ENCODE measurements at places on chromosomes 2 and 18.

GRCh38 chr2:15189216-15189615, 371.9 kb downstream of the NBAS start:
- peak; percentile 29 for DNase-seq

- DNase-seq = no peak
Measured at GRCh38 chr2:98561902-98562695, 46.2 kb downstream of the COA5 start.

GRCh38 chr2:224145751-224146355, 106.8 kb upstream of the SERPINE2 start:
- peak; percentile 84 for DNase-seq

DNA sequence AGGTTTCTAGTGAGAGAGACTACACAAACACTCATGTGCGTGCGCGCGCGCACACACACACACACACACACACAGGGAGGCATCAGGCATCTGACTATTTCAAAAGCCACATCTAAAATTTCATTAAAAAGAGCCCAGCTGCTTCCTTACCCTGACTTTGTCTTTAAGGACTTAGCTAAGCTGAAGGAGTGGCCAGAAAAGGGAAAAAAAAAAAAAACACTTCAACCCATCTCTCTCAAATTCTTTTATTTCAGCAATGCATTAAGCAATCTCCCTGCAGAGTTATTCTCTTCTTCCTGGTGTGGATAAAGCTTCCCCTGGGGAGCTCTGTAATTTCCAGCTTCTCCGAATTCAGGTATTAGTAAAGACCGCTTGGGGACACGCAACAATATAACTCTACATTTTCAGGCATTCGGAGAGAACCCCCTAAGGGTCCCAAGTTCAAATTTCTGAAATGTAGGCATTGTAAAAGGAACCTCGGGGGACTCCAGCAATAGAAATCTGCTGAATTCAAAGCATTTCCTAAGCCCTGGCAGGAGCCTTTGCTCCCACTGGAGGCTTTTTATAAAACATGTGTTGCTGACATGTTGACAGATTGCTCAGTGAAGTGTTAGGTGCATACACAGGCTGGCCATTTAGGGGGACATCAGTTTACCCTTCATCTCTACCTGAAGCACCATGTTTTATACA, 67.0 kb downstream of the ZNF521 start:
- DNase-seq = peak; percentile 56

DNA sequence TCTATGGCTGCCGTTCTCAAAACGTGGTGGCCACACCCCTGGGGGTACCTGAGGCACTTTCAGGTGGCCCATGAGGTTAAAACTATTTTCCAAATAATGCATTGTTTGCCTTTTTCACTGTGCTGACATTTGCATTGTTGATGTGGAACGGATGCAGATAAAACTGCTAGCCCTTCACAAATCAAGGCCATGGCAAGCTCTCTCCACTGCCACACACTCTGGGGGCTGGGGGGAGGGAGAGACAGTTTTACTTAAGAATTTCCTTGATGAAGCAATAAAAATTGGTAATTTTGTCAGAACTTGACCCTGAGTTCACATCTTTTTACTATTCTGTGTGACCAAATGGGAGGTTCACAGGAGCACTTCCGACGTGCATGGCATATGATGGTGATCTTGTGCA, 22.0 kb upstream of the TGIF1 start:
- DNase-seq = no peak

GRCh38 chr18:63112706-63113105, 206.9 kb downstream of the BCL2 start:
- no peak for DNase-seq

- no peak for DNase-seq
Measured at GRCh38 chr2:4662161-4662779, 958.9 kb downstream of the DCDC2C start.

- DNase-seq = no peak
Measured at GRCh38 chr18:28284132-28284531, 107.2 kb upstream of the CDH2 start.

DNA sequence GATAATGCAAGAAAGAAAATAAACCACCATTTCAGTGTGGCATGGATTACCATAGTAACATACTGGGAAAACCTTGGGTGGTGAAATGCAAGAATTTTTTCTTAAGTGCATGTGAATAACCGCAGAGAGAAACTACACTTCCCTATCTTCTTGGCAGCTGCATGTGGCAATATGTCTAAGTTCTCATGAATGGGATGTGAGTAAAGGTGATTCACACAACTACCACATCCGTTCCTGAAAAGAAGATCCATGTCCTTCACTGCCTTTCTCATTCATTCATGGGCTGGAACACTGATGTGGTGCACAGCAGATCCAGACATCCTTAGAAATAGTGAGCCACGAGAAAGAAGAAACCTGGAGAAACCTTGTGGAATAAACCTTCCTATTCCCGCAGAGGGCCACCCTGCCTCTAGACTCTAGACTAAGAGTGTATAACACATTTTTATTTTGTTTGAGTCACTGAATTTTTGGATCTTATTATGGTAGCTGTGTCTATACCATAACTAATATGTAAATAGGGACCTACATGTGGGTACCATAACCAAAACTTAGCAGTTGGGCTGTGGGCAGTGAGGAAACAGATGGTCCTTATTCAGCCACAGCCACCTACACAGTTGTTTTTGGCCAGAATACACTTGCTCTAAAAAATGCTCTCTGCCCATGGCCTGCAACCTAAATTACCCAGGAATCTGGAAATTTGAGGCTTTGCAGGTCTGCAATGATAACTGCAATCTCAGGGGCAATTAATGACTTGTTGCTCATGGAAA, 573.3 kb downstream of the LRP1B start:
- peak; percentile 21 for DNase-seq

- no peak for DNase-seq
Measured at GRCh38 chr2:85761-86160, 39.5 kb upstream of the FAM110C start.

GRCh38 chr18:53780666-53781065, 443.8 kb downstream of the MBD2 start:
- DNase-seq = no peak

DNA sequence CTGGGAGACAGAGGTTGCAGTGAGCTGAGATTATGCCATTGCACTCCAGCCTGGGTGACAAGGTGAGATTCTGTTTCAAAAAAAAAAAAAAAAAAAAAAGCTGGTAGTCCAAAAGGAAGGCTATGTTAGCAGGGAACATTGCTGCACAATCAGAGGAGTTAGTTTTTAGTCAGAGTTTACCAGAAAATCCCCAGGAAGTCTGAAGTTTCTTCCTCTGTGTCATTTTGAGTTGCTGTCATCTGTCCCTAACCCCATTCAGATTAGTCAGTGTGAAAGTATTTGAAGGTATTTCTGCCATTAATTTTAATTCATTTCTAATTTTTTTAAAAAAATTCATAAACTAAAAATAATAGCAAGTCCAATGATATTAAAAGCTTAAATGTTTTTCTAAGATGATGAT, 33.5 kb upstream of the CERS6 start:
- DNase-seq = no peak

- no peak for DNase-seq
Measured at GRCh38 chr18:32956591-32957315, 183.9 kb upstream of the KLHL14 start.

DNA sequence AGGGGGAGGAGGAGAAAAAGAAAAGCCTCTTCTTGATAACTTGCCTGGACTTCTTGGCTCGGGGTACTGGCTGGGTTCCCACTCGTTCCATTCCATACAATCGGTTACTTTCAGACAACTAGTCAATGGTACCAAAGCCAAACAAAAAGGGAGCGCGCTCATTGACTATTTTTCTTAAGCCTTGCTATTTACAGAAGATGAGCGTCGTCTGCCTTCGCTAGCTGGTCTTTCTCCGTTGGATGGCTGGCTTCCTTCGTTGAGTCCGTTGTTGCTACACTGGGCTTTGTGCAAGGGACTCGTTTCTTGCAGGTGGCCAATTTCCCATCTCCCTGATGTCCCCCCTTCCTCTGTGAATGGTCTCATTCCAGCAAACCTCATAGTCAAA, 260.4 kb downstream of the ZNF516 start:
- DNase-seq = no peak

- DNase-seq = no peak
Measured at GRCh38 chr18:60266558-60266957, 106.0 kb downstream of the MC4R start.

DNA sequence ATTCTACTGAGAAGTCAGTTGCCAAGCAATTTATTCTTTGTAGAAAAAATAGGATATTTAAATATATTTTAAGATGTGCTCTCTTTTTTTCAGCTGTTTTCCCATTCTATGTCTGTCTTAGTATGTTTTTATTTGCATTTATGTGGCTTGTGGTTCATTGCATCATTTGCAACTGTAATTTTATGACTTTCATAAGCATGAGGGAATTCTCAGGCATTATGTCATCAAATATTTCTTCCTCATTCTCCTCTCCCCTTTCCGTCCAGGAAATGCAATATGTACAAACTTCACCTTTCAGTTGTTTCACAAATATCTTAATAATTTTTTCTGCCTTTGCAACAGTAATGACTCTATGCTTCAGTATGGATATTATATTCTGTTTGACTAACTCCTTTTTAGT, 560.2 kb upstream of the LRATD1 start:
- no peak for DNase-seq

DNA sequence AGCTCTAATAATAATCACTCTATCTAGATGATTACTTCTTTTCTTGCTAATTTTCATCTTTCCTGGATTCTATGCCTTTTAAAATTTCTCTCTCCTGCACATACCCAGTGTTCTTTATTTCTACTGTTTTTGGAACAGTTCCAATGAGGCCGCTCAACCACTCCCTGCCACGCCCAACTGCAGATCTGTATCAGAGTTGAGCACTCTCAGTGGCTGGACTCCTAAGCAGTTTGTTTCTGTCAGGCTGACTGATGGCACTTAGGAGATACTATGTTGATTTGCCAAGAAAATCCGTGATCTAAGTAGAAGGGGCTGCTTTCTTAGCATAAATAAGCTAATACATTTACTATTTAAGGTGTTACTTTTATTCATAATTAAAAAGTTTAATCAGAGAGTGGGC, 192.8 kb downstream of the ARHGAP15 start:
- DNase-seq = no peak

- DNase-seq = no peak
Measured at GRCh38 chr18:44915661-44916060, 235.0 kb downstream of the SETBP1 start.

GRCh38 chr18:12057419-12058039, 36.1 kb upstream of the ANKRD62 start:
- no peak for DNase-seq

DNA sequence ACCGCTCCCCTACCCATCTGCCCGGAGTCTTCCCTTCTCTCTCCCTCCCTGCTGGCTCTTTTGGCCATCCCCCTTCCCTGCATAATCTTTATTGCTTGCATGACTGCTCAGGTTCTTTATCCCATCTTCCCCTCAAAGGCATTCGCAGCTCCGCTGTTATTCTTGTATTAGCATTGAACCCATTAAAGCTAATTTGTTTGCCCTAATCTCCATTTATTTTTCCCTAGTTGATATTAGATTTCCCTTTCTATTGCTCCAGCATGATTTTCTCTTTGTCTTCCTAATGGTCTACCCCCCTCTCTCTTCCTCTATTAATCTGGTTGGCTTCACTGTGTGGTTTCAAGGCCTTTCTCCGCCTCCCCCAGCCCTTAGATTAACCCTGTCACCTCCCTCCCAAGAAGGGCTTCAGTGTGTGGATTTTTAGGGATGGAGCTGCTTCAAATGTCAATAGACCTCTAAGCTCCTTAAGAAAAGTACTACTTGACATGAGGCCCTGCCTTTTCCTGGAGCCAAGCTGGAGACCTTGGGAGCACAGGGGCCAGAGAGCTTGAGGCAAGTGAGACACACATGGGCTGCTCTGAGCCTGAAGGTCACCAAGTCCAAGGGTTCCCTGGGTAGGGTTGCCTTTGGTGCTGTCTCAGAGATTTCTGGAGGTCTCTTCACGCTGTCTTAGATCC, 20.1 kb downstream of the PAX8 start:
- DNase-seq = no peak

DNA sequence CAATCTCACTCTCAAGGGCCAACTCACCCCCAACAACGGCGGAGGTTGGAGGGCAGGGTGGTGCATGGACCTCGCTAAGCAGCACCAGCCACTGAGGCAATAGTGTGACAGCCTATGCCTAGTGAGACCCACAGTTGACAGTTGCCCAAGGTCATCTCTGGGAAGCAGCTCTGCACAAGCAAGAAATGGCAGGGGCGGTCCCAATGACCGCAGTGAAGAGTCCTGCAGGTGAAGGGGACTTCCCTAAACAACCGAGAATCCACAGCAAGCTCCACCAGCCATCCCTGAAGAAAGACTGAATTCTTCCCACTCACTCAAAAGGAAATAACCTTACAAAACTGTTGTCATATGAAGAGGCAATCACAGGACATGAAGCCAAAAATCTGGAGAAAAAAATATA, 313.4 kb upstream of the ID2 start:
- no peak for DNase-seq

DNA sequence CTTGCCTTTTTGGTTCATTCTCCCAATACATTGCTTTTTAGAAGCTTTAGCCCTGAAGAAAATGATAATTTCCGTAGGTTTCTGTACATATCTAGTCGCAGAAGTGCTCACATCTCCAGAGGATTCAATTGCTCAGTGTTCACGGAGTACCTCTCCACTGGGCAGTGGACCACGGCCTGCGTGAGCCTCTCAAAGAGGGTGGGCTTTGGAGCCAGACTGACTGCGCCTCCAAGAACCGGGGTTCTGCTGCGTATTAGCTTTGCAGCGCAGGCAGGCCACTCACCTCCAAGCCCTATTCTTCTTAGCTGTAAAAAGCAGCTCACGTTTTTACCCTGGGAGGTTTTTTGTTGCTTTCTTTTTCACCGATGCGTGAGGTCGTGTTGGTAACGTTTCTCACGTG, 35.4 kb downstream of the NTSR2 start:
- DNase-seq = no peak

- no peak for DNase-seq
Measured at GRCh38 chr2:225569995-225570394, 170.5 kb downstream of the NYAP2 start.

- DNase-seq = no peak
Measured at GRCh38 chr2:160336105-160336504, 136.0 kb upstream of the ITGB6 start.

DNA sequence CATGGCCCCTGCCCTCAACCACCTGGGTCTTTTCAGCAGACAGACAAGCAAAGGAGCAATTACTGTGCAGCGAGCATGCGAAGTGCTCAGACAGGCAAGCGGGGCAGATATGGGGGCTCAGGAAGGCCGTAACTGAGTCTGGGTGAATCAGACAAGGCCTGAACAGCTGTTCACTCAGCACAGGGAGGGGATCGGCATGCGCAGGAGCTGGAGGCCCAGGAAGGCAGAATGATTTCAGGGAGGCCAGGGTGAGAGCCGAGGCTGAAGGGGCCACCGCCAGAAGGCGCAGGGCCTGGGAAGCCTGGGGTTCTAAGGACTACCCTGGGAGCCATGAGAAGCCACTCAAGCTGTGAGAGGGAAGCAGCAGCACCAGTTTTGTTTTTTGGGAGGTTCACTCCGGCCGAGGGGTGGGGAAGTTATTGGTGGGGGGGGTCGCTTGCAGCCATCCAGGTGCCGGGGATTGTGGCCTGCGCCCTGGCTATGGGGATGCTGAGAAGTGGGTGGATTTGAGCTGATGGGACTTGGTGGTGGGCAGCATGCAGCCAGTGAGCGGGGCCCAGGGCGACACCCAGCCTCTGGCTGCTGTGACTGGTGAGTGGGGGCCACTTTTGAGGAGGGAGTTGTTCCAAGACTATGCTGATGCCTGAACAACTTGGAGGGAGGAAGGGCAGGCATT, 132.2 kb downstream of the TSN start:
- DNase-seq = no peak

- DNase-seq = no peak
Measured at GRCh38 chr2:25551316-25551715, 122.1 kb downstream of the DTNB start.
